HCT116 (cell line): ENCODE measurements at places on chromosomes 2 and 18.

DNA sequence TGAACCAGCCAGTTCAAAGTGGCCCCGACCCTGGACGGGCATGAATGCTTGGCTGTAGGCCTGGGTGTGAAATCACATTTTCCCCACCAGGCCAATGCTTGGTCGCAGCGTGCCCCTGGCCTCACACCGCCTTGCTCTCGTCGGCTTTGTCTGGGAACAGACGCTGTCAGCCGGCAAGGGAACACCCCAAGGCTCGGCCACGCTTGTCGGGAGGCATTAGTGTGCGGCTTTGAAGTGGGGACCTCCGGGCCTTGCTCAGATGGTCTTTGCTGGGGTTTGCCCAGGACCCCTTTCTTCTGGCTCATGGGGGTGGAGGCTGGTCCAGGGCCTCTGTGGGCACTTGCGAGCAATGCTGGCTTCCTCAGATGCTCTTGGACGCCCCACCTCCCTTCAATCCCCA lies 79.1 kb downstream of the INHBB start:
- DNase-seq, result no peak

- no peak for DNase-seq
These were observed 347.3 kb downstream of the ARHGAP15 start for GRCh38 chr2:143476336-143477087.

DNA sequence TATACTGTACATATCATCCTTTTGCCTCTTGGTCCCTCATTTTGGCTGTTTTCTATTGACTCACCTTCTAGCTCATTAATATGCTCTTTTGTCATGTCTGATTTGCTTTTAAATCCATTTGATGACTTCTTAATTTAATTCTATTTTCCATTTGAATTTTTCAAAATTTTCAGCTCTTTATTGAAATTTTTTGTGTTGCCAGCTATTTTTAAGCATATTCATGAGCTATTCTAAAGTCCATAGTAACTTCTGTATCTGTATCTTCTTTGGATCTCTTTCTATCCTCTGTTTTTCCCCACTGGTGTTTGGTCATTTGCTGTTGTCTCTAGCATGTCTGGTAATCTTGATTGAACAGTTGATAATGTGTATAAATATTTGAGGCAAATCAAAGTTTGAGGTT lies 227.8 kb downstream of the NDUFA10 start:
- DNase-seq, result no peak

DNA sequence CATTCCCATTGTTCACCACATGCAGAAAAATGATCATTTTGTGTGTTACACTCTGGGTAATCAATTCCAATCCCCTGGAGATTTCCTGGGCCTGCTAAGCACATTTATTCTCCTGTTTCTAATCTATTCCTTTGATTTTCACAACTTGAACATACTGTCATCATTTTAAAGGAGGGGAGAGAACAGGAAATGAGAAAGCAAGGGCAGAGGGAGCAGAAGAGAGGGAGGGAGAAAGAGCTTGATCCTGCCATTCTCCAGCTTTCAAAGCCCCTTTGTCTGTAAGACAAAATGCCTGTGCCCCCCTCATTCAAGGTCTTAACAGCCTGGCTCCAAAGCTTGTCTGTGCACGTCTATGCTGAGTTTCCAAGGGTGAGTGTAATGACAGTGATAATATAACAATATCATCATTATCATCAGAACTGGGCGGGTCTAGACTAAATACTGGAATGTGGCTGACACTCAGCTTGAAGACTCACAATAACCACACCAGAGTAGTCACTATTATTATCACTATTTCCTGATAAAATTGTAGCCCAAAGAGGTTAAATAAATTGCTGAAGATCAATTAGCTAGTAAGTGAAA lies 164.4 kb upstream of the KLHL29 start:
- DNase-seq, result no peak

- DNase-seq, result peak; percentile 36
These were observed 63.4 kb downstream of the MREG start for GRCh38 chr2:215949991-215950404.

DNA sequence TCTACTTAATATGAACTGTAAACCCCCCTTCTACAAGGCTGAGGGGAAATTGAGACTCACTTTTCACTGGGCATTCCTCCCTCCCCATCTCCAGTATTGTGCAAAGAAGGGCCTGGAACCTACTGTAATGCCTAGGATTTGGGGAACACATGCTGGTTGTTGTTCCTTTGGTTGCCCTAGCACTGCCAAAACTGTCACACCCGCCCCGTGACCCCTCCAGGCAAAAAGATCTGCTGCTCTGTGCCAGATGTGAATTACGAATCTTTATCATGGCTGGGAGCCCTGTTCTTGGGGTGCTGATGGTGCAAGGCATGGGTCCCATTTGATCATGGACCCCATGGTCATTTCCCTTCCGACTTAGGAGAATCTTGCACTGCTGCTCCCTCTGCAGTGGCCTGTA lies 95.4 kb downstream of the CABLES1 start:
- no peak for DNase-seq

DNA sequence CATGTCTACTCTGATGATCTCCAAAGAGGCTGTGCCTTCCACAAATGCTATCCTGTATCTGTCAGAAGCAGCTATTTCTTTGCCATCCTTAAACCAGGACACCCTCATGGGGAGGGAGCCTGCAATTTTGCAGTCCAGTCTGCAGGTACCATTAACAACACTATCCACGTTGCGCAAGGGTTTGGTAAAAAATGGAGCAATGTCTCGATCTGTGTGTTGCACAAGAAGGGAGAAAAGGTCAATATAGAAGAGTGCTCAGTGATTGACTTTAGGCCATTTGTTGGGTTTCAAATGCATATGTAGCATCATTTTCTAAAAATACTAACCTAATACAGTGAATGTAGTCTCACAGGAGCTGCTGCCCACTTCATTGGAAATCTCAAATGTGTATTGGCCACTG lies 74.3 kb downstream of the TTN start:
- DNase-seq, result no peak

DNA sequence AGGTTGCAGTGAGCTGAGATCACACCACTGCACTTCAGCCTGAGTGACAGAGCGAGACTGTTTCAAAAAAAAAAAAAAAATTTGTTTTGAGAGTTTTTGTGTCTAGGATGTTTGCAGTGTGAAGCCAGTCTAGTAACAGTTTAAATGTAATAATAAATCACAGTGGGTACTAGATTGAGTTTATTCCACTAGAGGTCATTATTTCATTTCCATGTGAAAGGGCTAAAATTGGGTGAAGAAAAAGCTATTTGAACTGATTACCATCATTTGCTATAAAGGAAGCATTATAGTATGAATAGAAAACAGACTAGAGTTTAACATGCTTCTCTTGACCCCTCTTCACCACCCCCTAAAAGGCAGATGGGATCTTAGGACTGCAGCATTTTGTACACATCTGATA lies 20.3 kb downstream of the SNRPD1 start:
- no peak for DNase-seq

GRCh38 chr2:145012214-145012670 lies 492.3 kb upstream of the ZEB2 start:
- no peak for DNase-seq

DNA sequence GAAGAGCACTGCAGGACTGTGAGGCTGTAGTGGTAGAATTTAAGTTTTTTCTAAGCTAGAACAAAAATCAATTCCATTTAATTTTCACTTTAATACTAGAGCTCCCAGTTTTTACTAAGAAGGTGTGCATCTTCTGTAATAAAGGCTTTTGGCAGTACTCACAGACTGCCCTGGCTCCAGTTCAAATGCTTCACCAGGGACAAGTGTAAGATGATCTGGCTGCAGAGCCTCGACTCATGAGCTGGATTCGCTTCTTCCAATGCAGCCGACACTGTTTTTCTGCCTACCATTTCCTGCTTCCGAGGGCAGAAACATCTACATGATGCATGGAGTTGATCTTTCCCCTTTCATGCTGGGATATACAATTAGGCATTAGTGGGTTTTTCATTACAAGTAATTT lies 87.0 kb downstream of the FARSB start:
- no peak for DNase-seq

- DNase-seq, result no peak
These were observed 86.0 kb downstream of the RHOB start for GRCh38 chr2:20532634-20533437.

- DNase-seq, result no peak
These were observed 111.1 kb downstream of the MYT1L start for GRCh38 chr2:2219984-2220383.

- DNase-seq, result no peak
These were observed 13.1 kb upstream of the LRATD1 start for GRCh38 chr2:14619441-14619840.

- no peak for DNase-seq
These were observed 50.6 kb upstream of the TFCP2L1 start for GRCh38 chr2:121335294-121336290.
